ENCODE measurements at places on chromosomes 4 and X. TPM values are rescaled to one million over a fixed set of nuclear protein-coding genes. Genes with fewer than 3 reads are reported as not detected.

Gene EOLA1
- 11.2 TPM for total RNA-seq

- DNase-seq, result no peak
These were observed 77.0 kb downstream of the AFAP1 start for GRCh38 chr4:7862561-7863192.

Gene SPIN4
- 2.7 TPM for total RNA-seq

Gene PRRG3
- total RNA-seq, result under 0.01 TPM

- no peak for DNase-seq
These were observed 111.4 kb downstream of the VSIG4 start for GRCh38 chrX:65928522-65928921.

- DNase-seq, result no peak
These were observed 1432.6 kb upstream of the TENM3 start for GRCh38 chr4:180810581-180810980.

DNA sequence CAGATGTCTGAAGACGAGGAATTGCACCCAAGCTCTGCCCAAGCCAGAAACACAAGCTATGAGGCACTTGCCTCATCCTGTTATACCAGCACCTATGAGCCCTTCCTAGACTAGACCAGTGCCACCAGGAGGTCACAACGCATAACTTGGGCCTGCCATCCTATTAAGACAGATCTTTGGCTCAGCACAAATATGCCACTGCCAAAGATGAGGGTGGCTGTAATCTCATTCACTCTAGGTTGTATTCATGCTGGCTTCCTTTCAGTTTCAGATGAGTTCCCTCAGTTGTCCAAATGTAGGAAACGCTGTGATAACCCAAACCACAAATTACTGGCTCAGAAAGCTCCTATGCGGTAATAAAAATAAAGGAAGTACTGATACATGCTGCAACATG lies 76.5 kb upstream of the CITED1 start:
- DNase-seq, result no peak

- no peak for DNase-seq
These were observed 806.3 kb downstream of the PDHA2 start for GRCh38 chr4:96646146-96646545.

DNA sequence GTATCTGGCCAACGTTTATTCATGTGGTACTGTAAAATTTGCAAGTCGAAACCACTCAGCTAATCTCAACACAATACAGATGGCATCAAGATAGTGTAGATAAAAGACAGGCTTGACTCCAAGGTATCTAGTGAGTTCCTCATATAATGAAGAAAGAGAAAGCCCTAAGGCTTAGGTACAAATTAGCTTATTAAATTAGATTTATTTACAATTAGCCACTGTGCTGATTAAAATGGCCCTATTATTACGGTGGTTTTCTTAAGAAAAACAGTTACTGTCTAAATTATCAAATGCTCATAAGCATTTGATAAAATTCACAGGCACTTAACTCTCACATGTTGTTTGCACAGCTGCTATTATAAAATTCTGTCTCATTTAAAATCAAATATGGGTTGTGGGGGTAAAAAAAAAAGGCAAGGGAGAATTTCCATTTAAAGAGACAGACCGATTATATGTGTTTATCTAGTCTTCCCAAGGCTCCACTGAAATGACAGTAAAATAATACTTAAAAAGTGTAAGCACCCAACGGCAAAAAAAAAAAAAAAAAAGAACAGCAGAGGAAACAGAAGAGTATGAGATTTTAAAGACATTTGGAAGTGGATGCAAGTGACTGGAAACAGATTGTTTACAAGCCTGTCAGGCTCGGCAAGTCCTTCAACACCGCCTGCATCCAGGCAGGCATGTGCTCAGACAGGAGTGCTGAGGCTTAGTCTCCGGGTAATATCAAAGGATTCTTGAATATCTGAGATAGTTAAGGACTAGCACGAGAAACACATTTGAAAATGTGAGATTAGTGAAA lies 55.1 kb downstream of the FAM13A start:
- no peak for DNase-seq

DNA sequence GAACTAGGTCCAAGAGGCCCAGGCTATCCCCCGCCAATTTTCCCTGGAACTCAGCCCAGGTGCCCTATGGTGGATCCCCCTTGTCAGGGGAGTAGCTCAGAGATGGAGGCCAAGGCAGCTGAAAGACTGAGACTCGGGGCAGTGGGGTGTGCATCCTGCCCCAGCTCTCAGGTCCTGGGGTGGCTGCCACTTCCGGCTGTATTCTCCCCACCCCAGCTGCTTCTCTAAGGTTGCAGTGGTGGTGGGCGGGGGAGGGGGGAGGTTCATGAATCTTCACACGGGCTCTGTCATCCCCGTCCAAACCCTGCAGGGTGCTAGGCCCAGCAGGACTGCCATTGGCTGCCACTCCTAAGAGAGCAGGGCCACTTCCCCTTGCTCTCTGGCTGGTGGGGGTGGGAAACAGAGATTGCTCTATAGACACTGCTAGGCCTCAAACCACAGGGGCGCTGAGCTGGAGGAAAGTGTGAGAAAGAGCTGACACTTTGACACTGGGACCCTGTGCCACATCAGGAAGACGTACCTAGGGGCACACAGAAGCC lies 1.5 kb downstream of the SASH3 start:
- DNase-seq, result no peak

Gene SLC4A4
- 2.9 TPM for total RNA-seq

Gene USP51
- 2.0 TPM for total RNA-seq

- no peak for DNase-seq
These were observed 7.1 kb upstream of the BGN start for GRCh38 chrX:153487590-153488071.

DNA sequence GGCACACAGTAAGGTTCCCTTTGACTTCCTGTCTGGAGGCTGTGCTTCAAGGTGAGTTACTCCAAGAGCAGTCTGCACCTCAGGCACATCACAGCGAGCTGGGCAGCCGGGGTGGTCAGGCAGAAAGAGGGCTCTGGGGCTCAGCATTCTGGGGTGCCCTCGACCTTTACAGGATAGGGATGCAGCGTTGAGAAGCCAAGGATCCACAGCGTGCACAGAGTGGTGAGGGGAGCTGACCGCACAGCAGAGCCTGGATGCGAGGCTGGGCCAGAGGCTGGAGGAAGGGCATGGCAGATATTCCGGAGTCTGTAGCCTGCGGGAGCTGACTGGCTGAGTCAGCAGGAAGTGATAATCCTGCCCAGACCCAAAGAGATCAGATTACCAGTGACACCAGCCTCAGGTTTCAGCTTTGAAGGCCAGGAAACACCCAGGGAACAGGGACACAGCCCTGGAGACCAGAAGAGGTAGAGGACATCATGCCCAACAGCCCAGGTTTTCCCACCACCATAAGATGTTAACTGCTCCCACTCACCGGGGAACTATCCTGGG lies 38.4 kb upstream of the PDLIM3 start:
- DNase-seq, result peak; percentile 51

Gene RAB33A
- total RNA-seq, result 3.2 TPM

Gene MAGEC2
- not detected for total RNA-seq

Gene ATP10D
- 11.3 TPM for total RNA-seq

DNA sequence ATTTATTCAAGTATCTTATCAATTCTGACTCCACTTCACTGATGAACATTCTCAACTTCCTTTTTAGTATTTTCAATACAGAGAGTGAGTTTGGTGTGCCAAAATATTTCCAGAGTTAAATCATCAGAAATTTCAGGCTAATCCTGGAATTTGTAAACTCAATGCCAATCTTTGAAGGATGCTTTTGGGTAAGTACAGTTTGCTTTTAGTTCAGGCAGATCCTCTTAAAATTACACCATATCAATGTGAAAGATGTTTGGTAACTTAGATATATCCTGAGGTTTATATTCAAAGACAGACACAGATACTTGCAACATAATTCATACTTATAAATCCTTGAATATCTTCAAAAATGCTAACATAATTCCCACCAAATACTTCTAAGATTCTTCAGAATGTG lies 76.0 kb upstream of the FAM47B start:
- no peak for DNase-seq

- DNase-seq, result no peak
These were observed 382.7 kb upstream of the GALNTL6 start for GRCh38 chr4:171430495-171430894.

DNA sequence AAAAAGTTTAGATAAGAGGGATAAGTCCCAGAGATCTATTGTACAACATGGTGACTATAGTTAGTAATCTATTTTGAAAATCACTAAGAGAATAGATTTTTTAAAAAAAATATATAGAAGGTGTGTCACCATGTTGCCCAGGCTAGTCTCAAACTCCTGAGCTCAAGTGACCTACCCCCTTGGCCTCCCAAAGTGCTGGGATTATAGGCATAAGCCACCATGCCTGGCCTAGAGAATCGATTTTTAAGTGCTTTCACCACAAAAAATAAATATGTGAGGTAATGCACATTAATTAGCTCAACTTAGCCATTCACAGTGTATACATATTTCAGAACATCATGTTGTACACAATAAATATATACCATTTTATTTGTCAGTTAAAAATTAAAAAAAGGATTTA lies 56.7 kb upstream of the TBC1D9 start:
- no peak for DNase-seq

GRCh38 chrX:48689208-48689920 lies 5.8 kb downstream of the WAS start:
- no peak for DNase-seq

- no peak for DNase-seq
These were observed 61.0 kb downstream of the ANXA3 start for GRCh38 chr4:78612398-78613178.

GRCh38 chr4:8115916-8116315 lies 42.7 kb downstream of the ABLIM2 start:
- no peak for DNase-seq

DNA sequence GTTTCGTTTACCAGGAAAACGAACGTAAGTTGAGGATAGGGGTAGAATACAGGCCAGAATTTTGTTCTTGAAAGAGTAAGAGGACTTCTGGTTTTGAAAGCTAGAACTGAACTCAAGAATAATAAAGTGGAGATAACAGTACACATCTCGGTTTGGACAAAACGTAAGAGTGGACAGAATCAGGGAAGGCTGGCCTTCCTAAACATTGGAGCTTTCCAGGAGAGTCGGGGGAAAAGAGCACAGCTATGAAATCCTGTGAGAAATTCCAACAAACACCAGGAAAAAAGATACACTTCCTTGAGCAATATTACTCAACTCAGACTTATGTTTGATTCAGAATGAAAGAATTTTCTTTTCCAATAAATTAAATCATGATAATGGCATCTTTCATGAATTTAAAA lies 1.2 kb downstream of the CTSO start:
- no peak for DNase-seq

Gene COL4A5
- total RNA-seq, result 23.8 TPM

DNA sequence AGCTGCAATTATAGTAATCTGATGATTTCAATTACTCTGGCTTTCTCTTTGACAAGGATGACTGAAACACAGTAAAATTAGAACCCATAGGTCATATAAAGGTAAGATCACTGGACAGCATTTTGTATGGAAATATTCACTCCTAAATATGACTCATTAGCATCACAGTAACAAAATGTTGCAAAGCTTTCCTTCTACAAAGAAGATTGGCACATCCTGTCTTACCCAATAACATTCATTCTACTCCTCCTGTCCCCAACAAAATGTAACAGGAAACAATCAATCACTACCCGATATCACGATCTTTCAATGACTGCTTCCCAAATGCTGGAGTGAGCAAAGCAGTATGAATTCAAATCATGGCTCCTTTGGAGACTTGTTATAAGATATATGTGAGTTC lies 95.3 kb downstream of the FANCB start:
- no peak for DNase-seq

GRCh38 chr4:25310803-25311166 lies 1.8 kb upstream of the ZCCHC4 start:
- no peak for DNase-seq

- DNase-seq, result no peak
These were observed 10.4 kb downstream of the TMSB4X start for GRCh38 chrX:12985331-12985730.

Gene GAGE2A
- total RNA-seq, result not detected

Gene PCDH7
- 8.2 TPM for total RNA-seq

Gene HTN3
- not detected for total RNA-seq

Gene NPY5R
- total RNA-seq, result not detected

Data from kidney epithelial cell (primary cell).